ENCODE measurements at places on chromosomes 4 and X.

DNA sequence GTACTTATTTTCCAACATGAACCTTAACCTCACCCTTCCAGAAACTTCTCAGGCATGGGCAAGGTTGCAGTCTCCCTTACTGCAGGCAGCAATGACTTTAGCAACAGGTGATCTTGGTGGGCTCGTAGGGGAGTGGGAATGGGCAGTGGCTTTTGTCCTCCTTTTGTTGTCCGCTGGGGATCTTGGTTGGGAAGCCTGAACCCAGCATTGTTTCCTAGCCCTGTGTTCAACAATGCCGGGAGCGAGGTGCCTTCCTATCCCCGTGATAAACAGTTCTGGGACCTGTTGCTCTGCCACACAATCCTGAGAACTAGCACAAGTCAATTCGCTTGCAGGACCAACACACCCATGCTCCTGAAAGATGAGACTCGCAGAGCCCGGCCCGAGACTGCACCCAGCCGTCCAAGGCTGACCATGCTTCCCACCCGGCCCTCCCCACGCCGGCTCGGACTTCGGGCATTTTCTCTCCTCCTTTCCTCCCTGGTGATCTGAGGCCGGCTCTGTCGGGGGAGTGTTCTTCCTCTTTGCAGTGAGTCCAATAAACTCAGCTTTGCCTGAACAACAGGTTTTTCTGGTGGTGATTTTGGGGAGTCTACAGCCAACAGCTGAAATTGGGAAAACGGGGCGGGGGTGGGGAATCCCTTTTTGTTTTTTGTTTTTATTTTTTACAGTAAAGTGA is 20.2 kb downstream of the IRAK1 start:
- DNase-seq = no peak

DNA sequence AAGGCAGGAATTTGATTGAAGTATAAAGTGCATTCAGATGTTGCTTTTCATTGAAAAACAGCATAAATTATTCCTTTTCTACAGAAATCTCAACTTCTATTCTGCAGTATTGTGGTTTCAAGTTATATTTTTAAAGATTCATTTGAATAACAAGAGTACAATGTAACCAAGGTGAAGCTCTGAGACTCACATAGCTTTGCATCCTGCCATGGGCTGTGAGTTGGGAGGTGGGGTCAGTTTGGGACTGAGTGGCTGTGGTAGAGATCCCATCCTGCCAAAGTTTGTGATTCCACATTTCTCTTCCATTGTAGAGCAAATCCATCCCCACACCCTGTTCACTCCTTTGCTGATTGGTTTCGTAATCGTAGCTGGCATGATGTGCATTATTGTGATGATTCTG is 69.2 kb downstream of the KIT start:
- DNase-seq = no peak

- no peak for DNase-seq
These were observed 153.0 kb downstream of the DCLK2 start for GRCh38 chr4:150231107-150231770.

GRCh38 chrX:29518100-29518499 is 697.3 kb upstream of the MAGEB2 start:
- no peak for DNase-seq

- DNase-seq = no peak
These were observed 37.3 kb downstream of the CASP6 start for GRCh38 chr4:109665783-109666485.

DNA sequence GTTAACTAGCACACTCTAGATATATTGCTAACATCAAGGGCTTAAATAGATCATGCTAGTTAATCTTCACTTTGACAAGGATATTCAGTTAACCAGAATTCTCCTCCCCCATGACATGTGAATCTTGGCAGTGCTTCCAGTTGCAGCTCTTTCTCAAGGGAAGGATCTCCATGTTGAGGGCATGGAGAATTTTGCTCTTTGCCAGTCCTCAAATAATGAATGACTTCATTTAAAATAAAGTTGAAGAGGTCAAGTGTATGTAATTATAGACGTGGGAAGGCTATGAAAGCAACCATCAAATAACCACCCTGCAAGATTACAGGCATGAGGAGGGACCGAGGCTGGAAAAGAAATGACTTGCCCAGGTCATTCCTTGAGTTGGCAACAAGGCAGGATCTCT is 87.3 kb upstream of the CPEB2 start:
- no peak for DNase-seq

Data from WERI-Rb-1 (cell line).